Germinal center (tissue), 1 donor: ENCODE measurements at places on chromosomes 5 and 9.

GRCh38 chr9:19162956-19163355 is 35.7 kb upstream of the PLIN2 start:
- no peak for DNase-seq

DNA sequence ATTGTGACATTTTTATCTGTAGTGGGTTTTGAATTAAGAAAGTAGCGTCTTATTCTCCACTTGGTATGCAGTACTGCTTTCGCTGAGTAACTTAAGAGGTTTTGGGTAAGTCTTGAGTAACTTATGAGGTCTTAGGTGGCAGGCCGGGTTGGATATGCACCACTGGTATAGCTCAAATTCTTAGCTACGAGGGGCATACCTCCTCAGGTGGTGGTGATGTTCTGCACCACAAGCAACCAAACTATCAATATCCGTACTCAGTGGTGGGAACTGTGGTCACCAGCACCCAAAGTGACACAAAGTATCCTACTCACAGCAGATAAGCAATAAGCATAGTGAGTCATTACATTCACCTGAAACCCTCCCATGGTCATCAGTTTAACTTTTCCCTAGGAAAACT is 13.7 kb downstream of the SMC2 start:
- no peak for DNase-seq

DNA sequence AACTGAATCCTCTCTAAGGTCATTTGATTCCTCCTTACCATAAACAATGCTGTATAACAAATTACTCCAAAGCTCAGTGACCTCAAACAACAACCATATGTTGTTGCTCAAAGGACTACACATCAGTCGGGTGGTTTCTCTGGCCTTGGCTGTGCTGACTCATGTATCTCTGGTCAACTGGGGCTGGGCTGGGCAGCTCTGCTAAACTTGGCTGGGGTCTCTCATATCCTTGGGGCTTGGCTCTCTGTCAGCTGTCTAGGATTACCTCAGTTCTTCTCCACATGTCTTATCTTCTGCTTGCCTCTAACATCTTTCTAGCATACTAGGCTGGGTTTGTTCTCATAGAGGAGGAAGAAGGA is 86.4 kb downstream of the GALNT10 start:
- no peak for DNase-seq

GRCh38 chr5:1387059-1387755 is 42.3 kb upstream of the CLPTM1L start:
- no peak for DNase-seq

DNA sequence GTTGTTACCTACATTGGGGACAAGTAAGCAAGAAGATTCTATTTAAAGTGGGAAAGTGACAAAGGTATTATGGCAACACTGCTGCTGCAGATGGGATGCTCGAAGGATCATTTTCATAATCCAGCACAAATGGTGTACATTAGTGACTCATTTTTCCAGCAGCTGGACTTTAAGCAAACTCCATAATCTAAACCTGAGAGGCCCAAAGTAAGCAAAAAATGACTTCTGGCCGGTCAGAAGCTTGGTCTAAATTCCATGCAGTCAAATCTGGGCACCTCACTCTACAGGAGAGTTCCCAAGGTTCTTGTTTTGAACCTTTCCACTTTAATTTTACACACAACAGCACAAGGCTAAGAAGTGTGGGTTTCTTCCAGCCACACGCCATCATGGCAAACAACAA is 43.6 kb upstream of the TRAF1 start:
- DNase-seq = no peak

DNA sequence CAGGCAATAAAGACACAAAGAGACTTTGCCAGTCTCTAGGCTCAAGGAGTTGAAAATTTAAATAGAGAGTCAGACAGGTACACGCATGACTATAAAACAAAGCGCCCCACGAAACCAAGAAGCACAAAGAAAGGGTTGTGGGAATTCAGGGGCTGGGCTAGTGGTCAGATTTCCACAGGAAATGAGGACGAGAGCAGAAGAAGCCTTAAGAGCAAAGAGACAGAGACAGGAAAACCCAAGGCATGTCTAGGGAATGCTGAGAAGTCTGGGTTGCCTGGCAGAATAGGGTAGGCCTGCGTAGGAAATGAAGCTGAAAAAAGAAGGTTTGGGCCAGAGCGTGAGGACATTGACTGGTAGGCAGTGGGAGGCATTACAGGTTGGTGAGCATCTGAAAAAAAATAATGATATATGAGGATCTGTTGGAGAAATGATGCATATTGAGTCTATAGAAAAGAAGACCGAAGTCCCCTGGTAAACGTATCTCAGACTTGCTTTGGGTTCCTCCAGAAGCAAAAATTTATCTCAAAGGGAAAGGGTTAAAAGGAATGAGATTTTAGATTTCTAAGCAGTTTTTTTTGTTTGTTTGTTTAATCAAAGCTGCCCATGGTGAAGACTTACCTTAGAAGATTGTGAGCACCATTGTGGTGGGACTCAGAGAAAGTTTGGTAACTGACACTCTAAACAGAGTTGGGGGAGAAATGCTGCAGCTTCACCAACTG is 51.8 kb downstream of the SLC1A3 start:
- DNase-seq = no peak

GRCh38 chr5:150766251-150766650 is 7.4 kb upstream of the DCTN4 start:
- no peak for DNase-seq

DNA sequence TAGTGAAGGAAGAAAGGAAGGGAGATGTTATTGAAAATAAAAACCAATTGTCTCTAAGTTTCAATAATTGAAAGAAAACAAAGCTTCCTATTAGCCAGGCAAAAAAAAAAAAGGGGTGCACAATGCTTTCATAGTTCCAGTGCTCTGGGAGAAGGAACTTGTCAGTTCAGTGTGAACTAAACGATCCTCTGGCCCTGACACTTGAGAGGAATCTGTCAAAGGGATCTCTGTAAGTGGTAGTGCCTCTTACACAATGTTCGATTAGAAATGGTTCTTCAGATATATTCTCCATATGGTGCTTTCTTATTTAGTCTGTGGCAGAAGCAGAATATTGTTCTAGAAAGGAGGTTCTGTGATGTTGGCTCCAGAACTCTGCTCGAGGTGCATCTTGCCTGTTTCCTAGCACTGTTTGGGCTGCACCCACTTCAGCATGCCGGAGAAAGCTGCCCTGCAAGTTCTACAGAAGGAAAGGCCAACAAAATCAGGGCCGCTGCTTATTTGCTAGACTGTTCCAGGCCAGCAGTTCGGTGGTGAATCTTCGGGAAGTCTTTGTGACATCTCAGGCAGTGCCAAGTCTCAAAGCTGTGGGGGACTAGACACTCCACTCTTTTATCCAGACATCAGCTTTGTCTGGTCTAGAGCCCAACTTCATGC is 90.9 kb downstream of the PIK3R1 start:
- DNase-seq = no peak

GRCh38 chr9:127927988-127928675 is 2.4 kb downstream of the PIP5KL1 start:
- DNase-seq = no peak

- no peak for DNase-seq
Measured at GRCh38 chr5:883475-884181, 9.0 kb downstream of the BRD9 start.

DNA sequence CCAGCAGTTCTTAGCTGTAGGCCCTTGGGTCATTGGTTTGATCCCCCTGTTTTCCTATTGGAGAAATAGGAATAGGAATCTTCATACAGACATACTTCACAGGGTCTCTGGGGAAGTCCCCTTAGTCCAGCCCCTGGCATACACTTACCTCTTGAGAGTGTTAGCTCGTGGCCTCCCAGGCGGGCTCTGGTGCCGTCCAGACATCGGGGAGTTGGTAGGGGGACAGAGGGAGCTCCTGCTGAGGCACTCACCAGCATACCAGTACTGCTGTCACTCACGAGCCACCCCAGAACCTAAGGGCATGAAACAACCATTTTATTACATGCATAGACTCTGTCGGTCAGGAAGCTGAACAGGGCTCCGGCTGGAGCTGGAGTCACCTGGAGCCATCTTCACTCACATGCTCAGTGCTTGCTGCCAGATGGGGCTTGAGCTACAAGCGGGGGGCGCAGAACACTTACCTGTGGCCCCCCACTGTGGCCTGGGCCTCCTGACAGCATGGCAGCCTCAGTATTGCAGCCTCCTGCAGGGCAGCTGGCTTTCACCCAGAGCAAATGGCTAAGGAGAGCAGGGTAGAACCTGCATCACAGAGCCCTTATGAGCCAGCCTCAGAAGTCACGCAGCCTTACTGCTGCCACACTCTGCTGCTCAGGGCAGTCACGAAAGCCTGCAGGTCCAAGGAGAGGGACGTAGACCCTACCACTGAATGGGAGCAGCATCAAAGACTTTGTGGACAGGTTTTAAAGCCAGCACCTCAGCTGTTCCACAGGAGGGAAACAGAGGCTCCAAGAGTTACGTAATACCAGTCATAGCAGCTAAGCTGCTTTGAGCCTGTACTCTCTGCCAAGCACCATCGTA is 58.3 kb upstream of the ANGPTL2 start:
- DNase-seq = no peak

- DNase-seq = peak; percentile 98
Measured at GRCh38 chr9:127244609-127245601, 19.7 kb upstream of the GARNL3 start.

- no peak for DNase-seq
Measured at GRCh38 chr5:144547098-144547499, 376.4 kb downstream of the KCTD16 start.

- DNase-seq = no peak
Measured at GRCh38 chr5:102778478-102778877, 23.4 kb downstream of the PAM start.

GRCh38 chr9:78694974-78695373 is 398.0 kb downstream of the PSAT1 start:
- peak; percentile 36 for DNase-seq

DNA sequence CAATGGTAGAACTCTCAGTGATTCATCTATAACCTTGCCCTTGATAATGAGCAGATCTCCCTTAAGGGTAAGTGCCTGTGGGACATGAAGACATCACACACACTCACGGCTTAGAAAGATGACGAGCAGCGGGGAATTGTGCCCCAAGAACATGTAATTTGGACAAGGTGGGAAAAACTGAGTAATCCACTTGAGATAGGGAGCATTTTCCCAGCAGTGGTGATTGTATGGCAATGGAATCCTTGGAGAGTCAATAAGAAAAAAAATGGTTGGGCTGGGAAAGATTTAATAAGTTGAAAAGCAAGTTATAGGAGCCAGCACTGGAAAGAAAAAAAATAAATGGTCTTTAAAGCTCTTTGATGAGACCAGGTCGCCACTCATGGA is 193.1 kb downstream of the GLIS3 start:
- DNase-seq = no peak
